ENCODE measurements at places on chromosomes 4 and X. TPM values are rescaled to one million over a fixed set of nuclear protein-coding genes. Genes with fewer than 3 reads are reported as not detected.

SLC38A5 gene
- 301 TPM for total RNA-seq

PDE5A gene
- 5.3 TPM for total RNA-seq

SATL1 gene
- total RNA-seq = not detected

UBA1 gene
- 84.0 TPM for total RNA-seq

XAGE2 gene
- total RNA-seq = not detected

COL4A5 gene
- 80.7 TPM for total RNA-seq

ARSD gene
- 21.7 TPM for total RNA-seq
